ENCODE measurements at places on chromosomes 5 and 9.

- DNase-seq = no peak
Measured at GRCh38 chr5:17065458-17065857, 129.4 kb upstream of the MYO10 start.

- no peak for DNase-seq
Measured at GRCh38 chr5:140570488-140570887, 5.9 kb downstream of the SLC35A4 start.

- no peak for DNase-seq
Measured at GRCh38 chr9:37730256-37730655, 23.3 kb upstream of the TRMT10B start.

DNA sequence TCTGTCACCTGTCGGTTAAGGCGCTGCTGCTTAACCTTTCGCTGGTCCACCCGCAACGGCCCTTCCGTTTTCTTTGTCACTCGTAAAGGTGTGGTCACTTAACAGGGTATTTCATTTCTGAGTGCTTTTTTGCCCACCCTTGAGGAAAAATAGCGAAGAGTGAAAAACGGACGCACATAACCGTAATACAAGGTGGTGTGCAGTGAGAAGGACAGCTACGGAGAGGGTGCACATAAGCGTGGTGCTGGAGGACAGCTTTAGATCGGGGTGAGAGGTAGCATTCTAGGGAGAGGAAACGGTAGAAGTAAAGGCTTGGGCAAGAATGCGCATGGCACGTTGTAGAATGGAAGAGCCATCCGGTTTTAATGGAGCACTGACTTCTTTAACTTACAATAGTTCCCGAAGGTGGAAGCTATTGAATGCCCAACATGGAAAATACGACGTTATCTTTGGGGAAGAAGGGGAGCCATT is 761 bp downstream of the CCT5 start:
- DNase-seq = no peak

DNA sequence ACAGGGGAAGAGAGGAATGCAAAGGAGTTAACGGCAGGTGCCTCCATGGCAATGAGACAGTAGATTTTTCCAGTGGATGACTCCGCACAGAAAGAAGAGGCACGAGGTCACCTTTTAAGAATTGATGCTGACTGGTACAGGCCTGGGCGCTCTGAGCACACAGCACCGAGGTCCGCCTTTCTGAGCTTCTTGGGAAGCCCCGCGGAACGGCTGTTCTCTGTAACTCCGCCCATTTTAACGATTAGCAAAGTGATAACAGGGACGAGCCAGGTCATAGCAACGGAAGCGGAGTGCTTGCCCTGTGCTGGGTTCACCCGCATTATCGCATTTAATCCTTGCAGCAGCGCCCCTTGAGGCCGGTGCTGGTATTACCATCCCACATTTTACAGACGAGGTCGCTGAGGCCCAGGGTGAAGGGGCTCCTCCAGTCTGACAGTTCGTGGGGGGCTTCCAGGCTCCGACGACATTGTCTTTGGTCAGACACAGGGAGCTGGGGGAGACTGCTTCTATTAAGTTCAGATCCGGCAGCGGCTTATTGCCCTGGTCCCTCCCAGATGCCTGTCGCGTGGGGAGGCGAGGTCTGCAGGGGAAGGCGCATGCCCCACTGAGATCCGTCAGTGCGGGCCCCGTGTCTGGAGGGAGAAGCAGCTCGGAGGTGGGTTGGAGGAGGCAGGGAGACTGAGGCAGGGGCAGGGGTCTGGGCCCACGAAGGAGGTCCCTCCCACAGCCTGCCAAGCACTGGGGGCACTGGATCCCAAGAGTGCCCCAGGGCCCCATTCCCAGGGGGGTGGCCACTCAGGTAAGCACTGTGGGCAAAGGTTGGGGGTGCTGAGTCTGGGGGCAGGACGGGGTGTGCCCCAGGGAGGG is 22.3 kb upstream of the HMCN2 start:
- DNase-seq = no peak

- peak; percentile 12 for DNase-seq
Measured at GRCh38 chr5:108003178-108003577, 332.4 kb upstream of the EFNA5 start.

Data from epithelial cell of proximal tubule (primary cell).